NCI-H526 treated with DMSO at 0.1 percent for 48 hours (cell line): ENCODE measurements at places on chromosomes 3 and 15.

DNA sequence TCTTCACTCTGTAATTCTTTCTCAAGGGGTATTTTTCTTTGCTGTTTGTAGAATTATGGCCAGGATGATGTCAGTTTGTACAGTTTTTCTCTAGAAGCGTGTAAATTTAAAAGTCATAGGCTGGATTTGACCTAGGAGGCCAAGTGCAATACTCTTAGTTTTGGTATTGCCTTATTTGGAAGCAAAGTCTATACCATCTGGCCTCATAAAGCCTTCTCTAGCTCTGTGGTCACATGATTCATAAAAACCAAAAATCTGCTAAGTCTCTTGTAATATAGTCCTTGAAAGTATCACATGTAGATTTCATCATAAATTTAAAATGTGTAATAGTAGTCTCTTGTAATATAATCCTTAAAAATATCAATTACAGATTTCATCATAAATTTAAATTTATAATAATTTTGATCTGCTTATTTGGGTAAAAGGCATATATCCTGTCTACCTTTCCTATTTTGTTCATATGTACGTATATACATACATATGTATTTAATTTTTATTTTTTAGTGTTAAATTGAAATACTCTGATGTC, 25.6 kb downstream of the TEX9 start:
- no peak for DNase-seq

DNA sequence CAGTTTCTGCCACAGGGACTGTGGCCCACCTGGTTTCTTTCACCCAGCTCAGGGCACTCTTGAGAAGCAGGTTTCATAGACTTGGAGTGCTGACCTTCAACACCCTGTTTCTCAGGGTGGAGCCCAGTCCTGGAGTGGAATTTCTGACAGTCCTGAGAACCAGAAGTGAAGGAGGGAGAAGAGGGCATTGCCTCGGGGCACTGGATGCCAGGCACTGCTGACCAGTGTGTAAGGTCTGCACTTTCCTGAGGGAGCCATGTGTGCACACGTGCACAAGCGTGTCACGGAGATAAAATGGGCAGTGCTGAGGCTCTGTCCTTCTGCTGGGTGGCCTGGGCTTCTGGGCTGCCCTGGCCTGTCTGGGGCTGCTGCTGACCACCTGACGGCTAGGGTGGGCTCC, 118.5 kb downstream of the SEC22A start:
- no peak for DNase-seq

DNA sequence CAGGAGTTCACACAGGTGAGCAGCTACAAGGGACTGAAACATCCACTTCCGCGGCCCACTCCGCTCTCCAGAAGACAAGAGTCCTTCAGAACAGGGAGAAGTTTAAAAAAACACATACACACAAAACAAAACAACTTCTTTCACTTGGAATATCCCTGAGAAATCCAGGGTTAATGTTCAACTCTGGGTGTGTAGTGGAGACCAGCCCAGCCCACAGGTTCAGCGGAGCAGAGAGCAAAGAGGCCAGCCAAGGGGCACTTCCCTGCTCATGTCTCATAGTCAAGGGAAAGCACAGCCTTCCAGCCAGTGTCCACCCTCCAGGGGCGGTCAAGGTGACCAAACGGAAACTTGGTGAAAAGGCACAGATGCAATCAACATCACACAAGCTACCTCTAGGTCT, 41.6 kb downstream of the WNT5A start:
- no peak for DNase-seq

DNA sequence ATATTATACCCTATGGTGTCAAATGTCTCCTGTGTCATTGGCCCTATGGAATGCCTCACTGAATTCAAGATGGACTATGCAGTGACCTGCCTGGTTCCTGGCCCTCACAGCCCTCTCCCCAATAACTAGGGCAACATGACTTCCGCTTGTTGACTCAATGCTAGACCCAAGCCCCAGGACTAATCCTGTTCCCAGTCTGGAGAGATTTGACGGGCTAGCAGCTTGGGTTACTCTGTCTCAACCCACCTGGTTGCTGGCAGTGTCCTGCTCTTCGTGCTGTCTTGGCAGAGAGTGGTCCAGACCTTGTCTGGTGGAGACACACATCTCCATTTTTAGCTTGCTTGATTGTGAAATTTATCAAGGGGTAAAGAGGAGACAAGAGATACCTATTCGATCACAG, 135.8 kb upstream of the HES1 start:
- no peak for DNase-seq

GRCh38 chr3:139340784-139341183, 3.0 kb upstream of the MRPS22 start:
- no peak for DNase-seq

- DNase-seq = no peak
Measured at GRCh38 chr15:98953968-98954367, 53.6 kb downstream of the PGPEP1L start.
